SW480 (cell line): ENCODE measurements at places on chromosomes 6 and 20.

- DNase-seq = no peak
Measured at GRCh38 chr6:16286151-16286522, 47.8 kb downstream of the GMPR start.

DNA sequence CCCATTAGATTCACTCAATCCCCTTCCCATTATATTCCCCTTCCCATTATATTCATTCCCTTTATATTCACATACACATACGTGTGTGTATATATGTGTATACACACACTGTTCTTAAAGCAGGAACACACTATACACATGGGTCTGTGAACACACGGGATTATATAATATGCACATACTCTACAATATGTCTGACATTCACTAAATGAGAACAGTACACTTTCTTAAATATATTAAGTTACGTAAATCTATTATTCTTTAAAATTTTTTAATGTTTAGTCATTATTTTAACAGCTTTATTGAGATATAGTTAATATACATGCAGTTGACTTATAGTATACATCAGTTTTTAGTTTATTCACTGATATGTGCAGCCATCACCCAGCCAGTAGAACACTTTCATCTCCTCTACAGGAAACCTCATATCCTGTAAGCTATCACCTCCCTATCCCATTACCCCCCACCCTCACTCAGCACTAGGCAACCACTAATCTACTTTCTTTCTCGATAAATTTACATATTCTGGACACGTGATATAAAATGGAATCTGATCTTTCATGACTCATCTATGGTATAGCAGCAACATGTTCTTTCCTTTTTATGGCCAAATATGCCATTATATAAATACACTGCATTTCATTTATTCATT, 13.9 kb upstream of the SUMO4 start:
- DNase-seq = no peak

GRCh38 chr20:22245139-22245538, 339.2 kb downstream of the FOXA2 start:
- no peak for DNase-seq

DNA sequence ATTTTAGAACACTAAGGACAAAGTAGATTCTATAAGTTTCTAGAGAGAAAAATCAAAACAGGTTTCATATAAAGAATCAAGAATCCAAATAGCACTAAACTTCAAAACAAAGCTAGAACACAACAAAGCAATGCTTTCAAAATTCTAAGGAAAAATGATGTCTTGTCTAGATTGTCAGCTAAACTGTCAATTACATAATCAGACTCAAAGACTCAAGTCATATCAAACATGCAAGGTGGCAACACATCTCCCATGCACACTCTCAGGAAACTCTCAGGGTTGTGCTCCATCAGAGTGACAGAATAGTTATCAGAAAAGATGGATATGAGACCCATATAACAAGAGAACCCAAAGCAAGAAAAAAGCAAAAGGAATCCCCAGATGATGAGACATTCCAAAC, 23.9 kb downstream of the HACE1 start:
- DNase-seq = no peak

GRCh38 chr6:144319211-144319610, 34.1 kb downstream of the UTRN start:
- no peak for DNase-seq

DNA sequence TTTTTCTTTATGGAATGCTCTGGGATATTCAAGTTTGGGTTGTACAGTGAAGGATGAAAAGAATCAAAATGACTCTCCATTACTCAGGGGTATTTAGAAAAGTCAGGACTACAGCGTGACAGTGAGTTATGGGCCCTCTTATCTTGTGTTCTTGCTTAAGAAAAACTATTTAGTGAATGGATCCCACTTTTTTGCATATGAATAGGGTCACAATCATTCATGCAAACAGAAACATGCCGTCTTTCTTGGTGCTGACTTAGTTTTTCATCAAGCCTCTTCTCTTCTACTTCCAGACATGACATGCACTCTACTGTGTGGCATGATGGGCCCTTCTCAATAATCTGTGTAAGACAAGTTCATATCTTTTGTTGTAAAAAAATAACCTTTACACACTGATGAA, 488.4 kb upstream of the MMS22L start:
- DNase-seq = no peak

- no peak for DNase-seq
Measured at GRCh38 chr6:123372737-123373136, 264.0 kb downstream of the TRDN start.

DNA sequence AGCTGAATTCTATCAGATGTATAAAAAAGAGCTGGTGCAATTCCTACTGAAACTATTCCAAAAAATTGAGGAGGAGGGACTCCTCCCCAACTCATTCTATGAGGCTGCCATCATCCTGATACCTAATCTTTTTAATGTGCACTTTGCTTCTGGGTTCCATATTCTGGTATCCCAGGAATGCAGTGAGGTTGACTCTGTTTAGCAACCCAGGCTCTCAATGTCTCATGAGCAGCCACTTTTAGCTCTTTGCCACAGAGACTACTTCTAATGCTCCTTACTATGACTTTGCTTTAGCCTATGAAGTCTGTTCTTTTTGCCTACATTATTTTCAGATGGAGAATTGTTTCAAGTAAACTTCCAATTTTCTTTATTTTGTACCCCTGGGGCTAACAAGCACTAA, 185.5 kb upstream of the NRSN1 start:
- no peak for DNase-seq

DNA sequence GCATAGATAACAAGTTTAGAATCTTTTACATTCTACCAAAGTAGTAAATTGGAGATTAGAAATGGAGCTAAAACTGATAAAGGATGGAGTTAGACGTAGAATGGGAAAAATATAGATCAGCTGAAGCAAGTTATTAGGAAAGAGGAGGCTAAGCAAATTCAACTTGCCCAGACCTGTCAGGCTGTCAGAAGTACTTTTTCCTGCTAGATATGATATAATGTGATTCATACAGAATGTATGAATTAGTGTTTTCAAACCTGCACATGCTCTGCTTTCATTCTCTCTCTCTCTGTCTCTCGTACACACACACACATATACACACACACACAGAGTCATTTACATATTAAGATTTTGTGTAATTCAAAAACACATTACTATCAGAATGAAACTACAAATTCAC, 133.2 kb upstream of the HDGFL1 start:
- DNase-seq = no peak

DNA sequence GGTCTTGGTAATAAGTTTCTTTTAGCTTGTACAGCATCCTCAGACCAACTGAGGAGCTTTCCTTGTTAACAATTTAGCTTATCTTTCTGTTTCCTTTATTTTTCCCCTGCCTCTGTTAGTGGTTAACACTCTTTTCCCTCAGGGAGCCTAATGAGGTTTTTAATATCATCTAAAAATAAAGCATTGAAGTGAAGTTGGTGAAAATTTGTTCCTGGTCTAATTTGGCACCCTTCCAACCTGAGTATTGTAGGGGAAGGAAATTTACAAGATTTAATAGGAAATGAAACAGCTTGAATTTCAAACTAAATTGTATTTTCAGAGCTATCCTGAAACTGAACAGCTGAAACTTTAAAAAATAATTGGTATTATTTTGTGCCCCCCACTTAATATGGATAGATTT, 28.1 kb upstream of the VAPB start:
- DNase-seq = no peak

DNA sequence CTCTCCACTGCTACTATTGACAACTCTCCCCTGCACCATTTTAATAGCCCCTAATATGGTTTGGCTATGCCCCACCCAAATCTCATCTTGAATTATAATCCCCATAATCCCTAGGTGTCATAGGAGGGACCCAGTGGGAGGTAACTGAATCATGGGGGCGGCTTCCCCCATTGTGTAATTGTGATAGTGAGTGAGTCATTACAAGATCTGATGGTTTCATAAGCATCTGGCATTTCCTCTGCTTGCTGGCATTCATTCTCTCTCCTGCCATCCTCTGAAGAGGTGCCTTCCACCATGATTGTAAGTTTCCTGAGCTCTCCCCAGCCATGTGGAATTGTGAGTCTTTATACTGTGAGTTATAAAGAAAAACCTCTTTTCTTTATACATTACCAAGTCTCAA, 74.1 kb upstream of the TCF21 start:
- no peak for DNase-seq

GRCh38 chr6:11278207-11278559, 45.7 kb upstream of the NEDD9 start:
- DNase-seq = no peak

DNA sequence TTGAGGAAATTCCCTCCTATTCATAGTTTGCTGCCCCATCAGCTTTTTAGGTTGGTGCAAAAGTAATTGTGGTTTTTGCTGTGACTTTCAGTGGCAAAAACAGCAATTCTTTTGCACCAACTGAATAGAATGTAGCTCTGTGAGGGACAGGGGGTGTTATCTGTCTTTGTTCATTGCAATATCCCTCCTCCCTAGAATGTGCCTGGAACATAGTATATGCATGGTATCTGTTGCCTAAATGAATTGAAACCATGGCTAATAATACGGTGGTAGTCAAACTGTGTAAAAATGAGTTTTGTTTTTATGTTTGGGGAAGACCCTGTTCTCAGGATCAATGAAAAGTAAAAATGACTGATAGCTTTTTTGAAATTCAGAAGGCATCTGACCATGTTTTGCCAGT, 45.1 kb downstream of the SCAND1 start:
- no peak for DNase-seq

GRCh38 chr6:18339599-18339998, 47.6 kb upstream of the RNF144B start:
- no peak for DNase-seq

DNA sequence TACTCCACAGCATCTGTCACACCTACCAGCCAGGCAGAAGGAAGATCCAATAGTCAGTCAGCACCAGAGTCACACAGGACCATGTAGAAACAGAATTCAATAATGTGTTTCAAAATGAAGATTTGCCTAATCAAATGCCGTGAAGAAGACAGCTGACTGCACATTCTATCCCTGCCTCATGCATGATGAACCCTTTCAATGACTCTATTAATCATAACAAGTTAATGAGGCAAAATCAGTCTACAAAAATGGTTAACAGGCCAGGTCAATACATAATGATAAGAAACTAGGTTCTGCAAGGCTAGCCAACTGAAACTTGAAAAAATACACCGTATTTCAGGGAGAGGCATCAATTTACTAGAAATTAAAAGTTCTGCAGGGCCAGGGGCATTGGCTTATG, 6.7 kb upstream of the PNRC1 start:
- no peak for DNase-seq

DNA sequence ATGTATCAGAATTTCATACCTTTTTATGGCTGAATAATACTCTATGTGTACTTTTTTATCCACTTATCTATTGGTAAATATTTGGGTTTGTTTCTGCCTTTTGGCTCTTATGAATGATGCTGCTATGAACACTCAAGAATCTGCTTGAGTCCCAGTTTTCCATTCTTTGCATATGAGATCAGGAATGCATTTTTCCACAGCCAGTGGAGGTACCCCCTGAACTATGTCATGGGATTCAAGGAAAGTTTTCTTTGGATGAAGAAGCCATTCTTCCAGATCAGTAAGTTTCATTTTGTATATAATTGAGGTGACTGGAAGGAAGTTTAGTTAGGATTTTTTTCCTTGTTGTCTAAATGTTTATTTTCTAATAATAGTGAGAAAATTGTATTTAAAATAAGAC, 40.9 kb downstream of the NKX2-4 start:
- DNase-seq = no peak

DNA sequence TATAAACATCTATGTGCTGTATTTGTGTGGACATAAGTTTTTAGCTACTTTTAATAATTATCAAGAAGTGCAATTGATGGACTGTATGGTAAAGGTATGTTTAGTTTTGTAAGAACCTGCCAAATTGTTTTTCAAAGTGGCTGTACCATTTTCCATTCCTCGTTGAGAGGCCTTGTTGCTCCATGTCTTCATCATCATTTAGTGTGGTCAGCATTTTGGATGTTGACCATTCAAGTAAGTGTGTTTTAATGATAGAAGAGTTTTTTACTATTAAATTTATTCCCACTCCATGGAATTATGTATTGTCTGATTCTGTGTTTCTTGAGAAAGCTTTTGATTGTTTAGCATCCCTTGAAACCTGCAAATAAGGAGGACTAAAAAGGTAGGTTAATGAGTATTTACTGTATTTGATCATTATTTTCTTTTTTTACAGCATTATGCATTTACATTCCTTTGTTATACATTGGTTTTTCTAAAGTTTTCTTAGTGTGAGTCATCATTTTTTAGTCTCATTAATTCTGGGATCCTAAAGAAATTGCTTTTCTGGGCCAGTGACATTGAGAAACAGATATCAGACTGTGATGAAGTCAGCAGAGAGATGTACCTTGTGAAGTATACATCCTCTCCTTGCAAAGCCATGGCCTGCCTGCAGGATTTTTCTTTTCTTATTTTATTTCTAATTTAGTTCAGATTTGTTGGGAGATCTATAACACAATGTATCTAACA, 312.8 kb upstream of the PTCHD4 start:
- no peak for DNase-seq

DNA sequence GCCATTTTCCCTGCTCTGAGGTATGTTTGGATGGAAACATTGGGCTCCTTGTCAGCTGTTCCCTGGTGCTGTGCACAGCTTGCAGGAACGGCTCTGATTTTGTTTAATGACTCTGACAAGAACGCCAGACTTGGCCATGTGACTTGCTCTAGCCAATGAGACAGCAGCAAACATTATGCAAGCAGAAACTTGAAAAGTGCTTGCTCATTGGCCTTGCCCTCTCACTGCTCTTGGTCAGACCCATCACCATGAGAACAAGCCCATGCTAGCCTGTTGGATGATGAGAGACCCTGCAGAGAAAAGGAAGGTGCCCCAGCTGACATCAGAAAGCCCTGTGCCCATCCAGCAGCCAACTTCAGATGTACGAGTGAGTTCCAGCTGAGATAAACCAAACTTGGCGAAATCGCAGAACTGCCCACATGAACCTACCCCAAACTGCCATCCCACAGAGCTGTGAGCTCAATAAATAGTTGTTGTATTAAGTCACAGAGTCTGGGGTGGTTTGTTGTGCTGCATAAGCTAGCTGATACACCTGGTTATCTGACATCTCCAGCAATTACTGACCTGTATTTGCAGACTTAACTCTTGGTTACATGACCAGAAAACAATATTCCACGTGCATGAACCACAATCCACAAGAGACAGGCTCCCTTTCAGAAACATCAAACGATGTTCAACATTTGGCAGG, 96.9 kb downstream of the JPH2 start:
- peak; percentile 76 for DNase-seq

GRCh38 chr6:12356431-12356830, 66.3 kb downstream of the EDN1 start:
- no peak for DNase-seq

- no peak for DNase-seq
Measured at GRCh38 chr6:145863988-145864616, 49.5 kb upstream of the FBXO30 start.

- DNase-seq = peak; percentile 3
Measured at GRCh38 chr6:28105245-28105639, 19.2 kb upstream of the ZSCAN16 start.
